ENCODE measurements at places on chromosomes 5 and 9.

- no peak for DNase-seq
These were observed 5.2 kb upstream of the GCNT1 start for GRCh38 chr9:76453785-76454184.

DNA sequence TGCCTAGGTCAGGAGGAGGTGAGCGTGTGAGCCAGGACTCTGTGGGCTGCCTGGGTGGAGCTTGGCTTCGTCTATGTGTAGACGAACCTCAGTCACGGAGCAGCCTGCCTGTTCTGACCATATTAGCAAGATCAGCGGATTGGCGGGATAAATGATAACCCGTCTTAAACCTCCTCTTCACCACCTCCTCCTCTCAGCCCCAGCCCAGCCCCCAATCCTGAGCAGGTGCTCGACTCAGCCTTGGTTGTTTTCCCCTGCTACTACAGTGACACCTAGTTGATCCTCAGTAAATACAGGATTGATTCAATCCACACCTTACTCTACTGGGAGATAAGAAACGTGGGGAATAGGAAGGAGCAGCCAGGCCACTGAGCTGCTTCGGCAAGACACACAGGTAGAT lies 286.1 kb downstream of the IRX2 start:
- DNase-seq: no peak

- DNase-seq: peak; percentile 0
These were observed 59.3 kb downstream of the FSTL4 start for GRCh38 chr5:133552925-133553525.

DNA sequence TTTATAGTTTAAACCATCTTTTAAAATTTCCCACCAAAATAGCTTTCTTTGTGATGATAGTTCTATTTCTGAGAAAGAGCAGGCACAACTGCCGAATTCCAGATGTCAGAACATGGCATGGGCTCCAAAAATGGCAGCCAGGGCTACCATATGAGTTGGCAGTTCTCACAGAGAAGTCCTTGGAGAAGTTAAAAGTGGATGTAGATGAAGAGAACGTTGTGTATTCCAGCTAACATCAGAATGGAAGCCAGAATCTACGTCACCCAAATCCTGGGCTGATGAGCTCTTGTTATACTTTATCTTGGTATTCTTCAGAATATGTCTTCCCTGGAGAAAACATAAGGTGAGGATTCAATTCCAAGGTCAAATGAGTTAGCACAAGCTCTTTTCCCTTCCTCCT lies 66.9 kb upstream of the BASP1 start:
- no peak for DNase-seq

DNA sequence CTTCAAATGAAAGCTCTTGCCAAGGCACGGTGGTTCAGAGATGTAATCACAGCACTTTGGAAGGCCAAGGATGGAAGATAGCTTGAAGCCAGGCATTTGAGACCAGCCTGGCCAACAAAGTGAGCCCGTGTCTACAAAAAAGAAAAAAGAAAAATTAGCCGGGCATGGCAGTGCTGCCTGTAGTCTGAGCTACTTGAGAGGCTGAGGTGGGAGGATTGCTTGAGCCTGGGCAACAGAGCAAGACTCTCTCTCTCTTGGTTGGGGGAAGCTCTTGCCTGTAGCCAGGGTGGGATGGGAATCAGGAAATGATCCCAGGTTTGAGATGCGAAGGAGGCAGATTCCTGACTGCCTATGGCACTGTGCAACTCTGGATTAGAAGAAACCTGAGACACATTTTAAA lies 62.1 kb downstream of the IL6ST start:
- no peak for DNase-seq

DNA sequence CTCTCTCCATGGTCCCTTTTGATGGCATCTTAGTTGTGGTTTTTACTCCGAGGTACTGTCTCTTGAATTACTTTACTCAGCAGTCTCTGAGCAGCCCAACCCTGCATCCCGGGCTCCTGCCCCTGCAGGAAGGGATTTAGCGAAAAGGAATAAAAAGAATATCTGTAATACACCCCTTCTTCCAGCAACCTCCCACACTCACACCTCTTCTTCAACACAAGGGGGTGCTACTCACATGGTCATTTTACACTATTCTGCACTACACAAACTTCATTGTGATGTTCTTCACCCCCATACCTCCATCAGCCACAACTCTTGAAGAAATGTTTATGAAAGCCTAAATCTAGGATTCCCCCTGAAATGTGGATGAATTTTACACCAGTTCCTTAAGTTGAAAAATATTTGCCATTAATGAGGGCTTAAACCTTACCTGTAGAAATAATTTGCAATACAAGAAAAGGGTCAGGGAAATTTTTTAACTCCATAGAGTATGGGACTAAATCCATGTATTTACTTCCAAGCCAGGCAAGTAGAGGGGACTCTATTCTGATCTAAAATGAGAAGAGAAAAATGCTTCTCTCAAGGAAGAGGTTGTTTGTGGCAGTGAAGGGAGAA lies 26.0 kb downstream of the TPD52L3 start:
- DNase-seq: no peak

GRCh38 chr9:87502391-87503221 lies 4.9 kb downstream of the DAPK1 start:
- DNase-seq: no peak

DNA sequence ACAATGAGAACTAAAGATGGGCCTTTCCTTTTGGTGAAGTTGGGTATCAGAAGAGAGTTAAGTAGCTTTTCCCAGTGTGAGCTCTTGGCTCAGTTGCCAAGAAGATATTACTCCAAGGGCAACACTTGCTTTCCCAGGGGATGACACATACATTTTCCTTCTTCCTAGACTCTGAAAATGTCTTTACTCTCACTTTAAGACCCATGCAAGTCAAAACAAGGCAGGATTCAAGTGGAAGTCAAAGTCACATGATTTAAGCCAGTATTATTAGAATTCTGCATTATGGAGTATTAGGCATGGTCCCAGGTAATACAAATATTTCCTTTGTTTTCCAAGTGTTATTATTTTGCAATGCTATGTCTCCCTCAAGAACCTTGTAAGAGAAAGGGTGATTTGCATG lies 175.1 kb downstream of the PPP2R2B start:
- DNase-seq: no peak

- no peak for DNase-seq
These were observed 144.9 kb upstream of the CDH6 start for GRCh38 chr5:31048282-31049270.

- DNase-seq: no peak
These were observed 58.0 kb downstream of the ANXA2R start for GRCh38 chr5:42982107-42982622.

DNA sequence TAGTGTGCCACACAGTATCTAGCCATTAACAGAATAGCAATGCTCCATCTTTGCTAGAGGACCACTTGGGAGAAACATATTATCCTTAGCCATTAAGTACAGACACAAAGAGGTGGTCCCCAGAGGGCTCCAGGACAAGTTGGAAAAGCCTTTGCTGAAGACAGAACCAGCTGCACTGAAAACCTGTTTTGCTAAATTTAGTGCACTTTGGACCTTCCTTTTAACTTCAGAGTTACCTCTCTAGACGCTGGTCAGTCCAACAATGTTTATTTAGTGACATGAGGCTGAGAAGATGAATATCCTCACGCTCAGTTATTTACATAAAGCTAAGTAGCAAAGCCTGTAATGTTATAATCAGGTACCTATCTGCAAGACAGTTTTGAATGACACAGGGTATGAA lies 265.0 kb upstream of the ZNF608 start:
- DNase-seq: no peak

DNA sequence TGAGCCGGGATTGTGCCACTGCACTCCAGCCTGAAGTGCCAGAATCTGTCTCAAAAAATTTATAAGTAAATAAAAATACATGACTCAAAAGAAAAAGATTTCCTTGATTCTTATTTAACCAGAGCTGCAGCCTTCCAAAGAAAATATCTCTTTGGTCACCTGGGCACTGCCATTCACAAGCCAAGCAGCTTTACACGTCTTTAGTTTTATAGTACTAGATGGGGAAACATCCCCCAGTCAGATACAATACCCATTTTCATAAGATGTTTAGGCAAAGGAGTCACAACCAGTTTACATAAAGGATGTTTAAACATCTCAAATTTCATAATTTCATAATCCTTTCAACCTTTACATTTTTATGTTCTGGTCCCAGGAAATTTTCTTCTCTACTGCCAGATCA lies 13.7 kb upstream of the OXCT1 start:
- DNase-seq: no peak

- no peak for DNase-seq
These were observed 100.5 kb downstream of the PALM2AKAP2 start for GRCh38 chr9:109880276-109881169.

GRCh38 chr9:114163517-114163951 lies 8.2 kb downstream of the COL27A1 start:
- DNase-seq: no peak

GRCh38 chr5:108579236-108579635 lies 168.5 kb upstream of the FER start:
- no peak for DNase-seq

DNA sequence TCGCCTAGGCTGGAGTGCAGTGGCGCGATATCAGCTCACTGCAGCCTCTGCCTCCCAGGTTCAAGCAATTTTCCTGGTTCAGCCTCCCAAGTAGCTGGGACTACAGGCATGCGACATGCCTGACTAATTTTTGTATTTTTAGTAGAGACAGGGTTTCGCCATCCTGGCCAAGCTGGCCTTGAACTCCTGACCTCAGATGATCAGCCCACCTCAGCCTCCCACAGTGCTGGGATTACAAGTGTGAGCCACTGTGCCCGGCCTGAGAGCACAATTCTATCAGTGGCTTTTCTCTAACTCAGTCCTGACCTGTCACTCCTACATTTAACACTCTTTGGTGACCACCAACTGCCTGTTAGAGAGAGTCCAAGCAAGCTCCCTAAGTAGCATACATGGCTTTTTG lies 82.7 kb upstream of the SPOCK1 start:
- DNase-seq: no peak

GRCh38 chr5:643351-643801 lies 31.2 kb downstream of the CEP72 start:
- DNase-seq: no peak

- DNase-seq: no peak
These were observed 252.2 kb downstream of the NR2F1-AS1 start for GRCh38 chr5:93328833-93329232.

DNA sequence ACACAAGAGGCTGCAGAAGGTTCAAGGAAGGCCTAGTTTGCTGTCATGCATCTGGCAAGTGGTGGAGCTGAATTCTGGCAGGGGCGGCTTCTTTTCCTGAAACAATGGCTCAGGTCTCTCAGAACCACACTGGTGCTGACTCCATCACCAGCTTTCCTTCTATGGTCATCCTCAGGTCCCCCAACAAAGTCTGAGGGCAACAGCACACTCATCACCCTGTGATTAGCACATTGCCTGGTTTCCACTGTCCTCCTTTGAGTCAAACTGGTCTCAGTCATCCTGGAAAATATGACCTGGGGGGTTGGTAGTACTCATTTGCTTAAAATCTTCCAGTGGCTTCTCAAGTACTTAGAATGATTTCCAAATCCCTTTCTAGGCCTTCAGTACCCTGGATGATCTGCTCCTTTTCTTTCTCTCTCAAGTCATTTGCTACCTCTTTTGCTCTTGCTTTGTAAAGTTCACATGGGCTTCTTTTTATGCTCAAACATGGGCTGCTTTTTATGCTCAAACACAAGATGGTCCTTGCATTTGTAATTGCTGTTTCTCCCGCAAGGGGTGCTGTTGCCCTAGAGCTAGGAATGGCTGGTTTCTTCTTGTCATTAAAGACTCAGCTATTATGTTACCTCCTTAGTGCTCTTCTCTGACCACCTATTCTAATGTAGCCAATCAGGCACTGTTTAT lies 144.9 kb downstream of the ALDH1A1 start:
- DNase-seq: no peak

DNA sequence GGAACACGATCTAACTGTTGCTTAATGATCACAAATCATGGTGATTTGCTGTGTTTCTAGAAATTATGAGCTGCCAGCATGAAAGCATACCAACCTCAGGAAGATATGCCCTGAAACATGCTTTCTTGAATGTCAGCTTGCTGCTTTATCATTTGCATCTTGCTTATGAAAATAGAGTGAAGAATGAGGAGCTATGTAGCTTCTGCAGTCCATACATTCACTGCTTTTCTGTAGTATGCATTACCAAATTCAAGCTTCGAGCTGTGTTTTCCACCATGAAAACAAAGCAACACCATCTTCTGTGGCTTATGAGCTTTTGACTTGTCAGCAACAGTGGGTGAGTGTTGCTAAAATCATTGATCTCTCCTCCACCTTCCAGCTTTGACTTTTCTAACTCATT lies 16.5 kb downstream of the F2RL2 start:
- DNase-seq: no peak

- DNase-seq: no peak
These were observed 12.3 kb downstream of the LMAN2 start for GRCh38 chr5:177339107-177339638.

DNA sequence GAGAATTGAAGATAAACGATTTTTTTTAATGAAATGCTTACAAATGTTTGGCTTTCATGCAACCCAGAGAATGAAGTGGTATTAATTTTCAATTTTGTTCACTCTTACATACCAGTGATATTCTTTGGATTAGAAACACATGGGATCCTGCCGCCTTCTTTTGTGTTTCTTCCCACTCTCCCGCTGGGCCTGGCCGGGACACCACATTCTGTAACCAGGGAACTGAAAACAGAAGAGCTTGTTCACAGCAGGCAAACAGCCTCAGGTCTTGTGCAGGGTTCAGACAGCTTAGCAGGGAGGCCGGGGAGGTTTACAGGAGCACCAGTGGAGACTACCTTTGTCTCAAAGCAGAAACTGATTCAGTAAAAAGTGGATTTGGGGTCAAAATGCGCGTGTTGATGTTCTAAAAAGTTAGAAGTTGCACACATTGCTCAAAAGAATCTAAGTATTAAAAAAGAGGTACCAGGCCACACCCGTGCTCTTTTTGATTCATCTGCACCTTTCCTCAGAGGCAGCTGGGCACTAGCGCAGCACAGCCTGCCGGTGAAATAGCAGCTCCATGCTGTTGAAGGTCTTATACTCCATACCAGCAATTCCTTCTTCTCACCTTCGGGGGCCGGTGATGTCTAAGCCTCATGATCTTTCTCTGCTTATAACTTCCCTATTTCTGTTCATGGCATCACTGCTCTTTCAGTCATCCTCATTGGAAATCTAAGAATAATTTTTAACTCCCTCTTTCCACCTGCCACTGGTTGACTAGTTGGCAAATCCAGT lies 67.1 kb downstream of the GRAMD2B start:
- DNase-seq: no peak

GRCh38 chr9:69083321-69083720 lies 47.8 kb downstream of the FXN start:
- DNase-seq: no peak

GRCh38 chr5:66307647-66308241 lies 163.6 kb downstream of the SREK1 start:
- DNase-seq: no peak

DNA sequence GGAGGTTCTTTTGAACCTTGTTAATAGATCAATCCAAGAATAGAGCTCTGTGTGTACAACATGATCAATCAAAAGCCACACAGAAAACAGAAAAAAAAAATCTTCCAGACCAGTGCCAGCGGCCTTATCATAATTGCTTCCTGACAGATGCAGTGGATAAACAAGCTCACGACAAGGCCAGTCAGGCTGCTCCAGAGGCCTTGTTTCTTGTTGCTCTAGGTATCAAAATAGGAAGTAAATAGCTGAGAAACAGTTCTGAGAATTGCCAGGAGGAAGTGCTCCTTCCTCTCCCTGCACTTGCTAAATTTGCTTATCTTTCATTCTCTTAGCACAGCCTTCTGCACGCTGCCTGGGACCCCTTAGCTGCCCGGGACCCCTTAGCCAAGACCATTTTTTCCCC lies 199.0 kb upstream of the TARS1 start:
- no peak for DNase-seq
